ENCODE measurements at places on chromosomes 16 and 17.

DNA sequence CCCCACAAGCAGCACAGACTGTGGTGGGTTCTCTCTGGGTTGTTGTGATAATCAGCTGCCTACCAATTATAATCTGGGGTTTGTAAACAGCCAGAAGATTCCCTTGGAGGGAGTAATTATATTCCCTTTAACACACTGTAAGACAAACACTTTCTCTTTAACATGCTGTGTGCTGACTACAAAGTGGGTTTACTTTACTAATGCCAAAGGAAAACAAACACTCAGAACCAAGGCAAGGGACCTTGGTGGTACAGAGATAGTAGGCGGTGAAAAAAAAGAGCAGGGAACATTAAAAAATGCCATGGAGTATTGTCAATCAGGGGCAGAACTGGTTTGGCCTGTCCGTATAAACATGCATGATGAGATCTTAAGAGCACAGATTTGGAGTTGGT, 3.0 kb upstream of the VAT1L start:
- no peak for DNase-seq

GRCh38 chr17:19447085-19447583, 36.1 kb downstream of the RNF112 start:
- peak; percentile 31 for DNase-seq

- DNase-seq, result no peak
These were observed 50.5 kb downstream of the IKZF3 start for GRCh38 chr17:39813631-39814030.

DNA sequence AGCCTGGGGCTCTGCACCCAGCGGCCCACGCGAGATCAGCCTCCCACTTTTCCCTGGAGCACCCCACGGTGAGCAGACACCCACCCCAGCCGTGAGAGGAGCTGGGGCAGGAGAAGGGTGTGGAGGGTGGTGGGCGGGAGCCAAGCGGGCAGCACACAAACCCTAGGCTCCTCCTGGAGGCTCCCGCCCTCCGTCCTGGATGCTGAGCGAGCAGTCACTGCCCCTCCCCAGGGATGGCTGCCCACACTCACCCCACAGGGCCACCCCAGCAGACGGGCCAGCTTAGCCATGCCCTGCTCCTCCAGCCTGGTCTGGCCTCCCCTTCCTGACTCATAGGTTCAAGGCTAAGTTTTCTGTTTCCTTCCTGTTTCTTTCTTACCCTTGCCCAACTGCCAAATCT, 15.7 kb upstream of the ABCC3 start:
- no peak for DNase-seq

- no peak for DNase-seq
These were observed 114.3 kb downstream of the WWOX start for GRCh38 chr16:78213751-78214150.

DNA sequence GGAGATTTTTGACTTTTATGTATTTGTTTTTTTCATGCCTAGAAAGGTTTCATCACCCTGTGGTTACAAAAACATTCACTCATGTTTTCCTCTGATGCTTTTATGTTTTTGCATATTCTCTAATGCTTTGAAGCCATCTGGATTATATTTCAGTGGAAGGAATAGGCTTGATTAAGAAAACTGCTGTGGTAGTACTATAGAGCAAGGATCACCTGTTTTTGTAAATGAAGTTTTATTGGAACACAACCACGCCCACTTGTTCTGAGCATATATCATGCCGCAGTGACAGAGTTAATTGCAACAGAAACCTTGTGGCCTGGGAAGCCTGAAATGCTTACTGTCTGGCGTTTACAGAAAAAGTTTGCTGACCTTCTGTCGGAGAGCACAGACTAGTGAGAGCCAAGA, 11.5 kb downstream of the COX10 start:
- no peak for DNase-seq

GRCh38 chr17:61412860-61413660, 13.4 kb downstream of the TBX2 start:
- no peak for DNase-seq

DNA sequence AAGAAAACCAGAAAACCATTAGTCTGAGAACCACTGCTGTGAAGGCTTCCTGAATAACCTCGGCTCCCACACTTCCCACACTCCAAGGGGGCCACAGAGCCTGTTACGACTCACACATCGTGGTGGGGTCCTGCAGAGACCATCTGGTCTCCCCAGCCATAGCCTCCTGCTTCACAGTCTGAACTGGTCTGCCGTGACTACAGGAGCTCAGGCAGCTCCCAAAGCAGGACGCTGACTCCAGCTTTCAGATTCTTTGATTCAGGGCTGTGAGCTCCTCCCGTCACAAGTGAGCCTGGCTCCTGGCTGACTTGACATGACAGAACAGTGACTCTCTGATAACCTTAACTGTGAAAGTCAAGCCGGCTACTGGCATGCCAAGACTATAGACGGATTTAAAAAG, 37.8 kb downstream of the CYB5D2 start:
- no peak for DNase-seq

DNA sequence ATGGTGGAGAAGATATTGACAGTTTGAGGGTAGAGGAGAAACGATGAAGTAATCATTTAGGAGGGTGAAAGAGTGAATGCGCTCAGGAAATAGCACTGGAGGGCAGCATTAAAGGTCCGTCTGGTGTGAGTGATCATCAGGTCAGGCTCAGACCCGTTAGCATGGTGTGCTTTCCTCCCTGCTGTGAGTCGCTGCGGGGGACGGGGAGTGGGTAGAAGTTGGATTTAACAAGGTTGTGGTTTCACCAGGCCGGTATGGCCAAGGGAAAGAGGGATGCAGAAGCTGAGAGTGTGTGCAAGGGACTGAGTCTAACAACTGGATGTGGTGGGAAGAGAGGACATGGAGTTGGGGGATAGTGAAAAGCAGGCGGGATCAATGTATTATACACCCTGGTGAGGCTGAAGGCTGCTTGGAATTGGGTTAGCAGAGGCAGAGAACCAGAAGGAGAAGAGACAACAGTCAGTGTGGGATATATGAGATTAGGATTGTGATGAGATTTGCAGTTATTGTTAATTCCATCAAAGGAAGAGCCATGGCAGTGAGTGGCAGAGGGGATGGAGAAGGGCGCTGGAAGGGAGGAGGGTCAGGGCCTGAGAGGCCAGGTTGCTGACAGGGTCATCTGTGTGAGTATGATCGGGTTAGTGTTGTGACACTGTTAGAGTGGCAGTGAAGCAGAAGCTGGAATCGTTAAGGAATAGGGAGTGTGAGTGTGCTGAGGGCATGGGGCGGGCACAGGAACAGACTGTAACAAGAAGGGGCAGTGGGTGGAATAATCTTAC, 59.0 kb upstream of the TBX2 start:
- DNase-seq, result no peak

DNA sequence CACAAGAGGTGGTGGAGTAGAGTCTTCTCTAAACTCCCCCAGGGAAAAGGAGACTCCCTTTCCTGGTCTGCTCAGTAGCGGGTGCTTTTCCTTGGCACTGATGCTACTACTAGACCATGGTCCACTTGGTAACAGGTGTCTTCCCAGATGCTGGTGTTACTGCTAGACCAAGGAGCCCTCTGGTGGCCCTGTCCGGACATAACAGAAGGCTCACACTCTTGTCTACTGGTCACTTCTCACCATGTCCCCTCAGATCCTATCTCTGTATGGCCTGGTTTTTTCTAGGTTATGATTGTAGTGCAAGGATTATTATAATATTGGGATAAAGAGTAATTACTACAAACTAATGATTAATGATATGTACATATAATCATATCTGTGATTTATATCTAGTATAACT, 49.7 kb upstream of the ARL4D start:
- no peak for DNase-seq

DNA sequence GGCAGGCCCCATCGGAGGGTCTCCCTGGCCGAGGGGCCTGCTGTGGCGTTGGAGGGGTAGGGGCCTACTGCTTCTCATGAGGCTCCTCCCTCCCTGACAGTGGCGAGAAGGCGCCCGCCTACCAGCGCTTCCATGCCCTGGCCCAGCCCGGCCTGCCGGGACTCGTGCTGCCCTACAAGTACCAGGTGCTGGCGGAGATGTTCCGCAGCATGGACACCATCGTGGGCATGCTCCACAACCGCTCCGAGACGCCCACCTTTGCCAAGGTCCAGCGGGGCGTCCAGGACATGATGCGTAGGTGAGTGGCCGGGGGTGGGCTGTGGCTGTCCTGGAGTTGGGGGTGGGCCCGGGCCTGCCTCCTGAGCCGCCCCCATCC, 1.7 kb downstream of the CDT1 start:
- no peak for DNase-seq

DNA sequence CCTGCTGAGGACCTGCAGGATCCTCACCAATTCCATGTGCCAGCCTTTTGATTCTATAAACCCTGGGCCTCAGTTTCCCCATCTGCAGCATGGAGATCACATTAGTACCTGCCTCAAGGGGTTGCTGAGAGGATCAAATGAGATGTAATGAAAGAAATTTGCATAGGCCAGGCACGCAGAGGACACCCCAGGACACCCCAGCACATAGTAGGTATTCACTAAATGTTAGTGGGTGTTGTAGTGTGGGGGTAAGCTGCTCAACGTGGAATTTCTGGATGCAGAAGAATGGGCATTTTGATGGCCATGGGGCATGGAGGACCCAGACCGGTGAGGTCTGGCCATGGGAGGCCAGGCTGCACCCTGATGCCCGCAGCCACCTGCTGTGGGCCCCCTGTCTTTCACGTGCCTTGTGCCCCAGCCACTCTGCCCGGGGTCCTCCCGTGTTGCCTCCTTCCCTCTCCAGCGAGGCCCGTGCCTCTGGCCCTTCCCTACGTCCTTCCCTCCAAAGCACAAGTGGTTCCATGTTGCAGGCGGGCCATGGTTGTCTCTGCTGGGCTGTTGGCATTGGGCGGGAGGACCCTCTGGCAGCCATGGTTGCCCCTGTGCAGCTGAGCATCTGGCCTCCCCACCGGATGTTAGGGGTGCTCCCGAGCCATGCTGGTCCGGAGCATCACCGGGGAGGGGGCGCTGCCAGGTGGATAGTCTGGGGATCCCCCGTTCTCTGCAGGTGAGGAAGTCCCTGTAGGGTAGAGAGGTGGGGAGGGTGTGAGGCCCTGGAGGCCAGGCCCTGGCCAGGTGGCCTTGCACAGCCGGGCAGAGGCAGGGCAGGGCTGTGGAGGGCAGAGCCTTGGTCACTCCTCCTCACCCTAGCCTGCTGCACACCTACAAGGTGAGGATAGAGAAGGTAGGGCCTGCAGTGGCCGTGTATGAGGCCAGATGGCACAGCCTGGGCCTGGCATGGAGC, 8.6 kb downstream of the MAP2K3 start:
- DNase-seq, result no peak

GRCh38 chr16:19666477-19666876, 51.5 kb downstream of the KNOP1 start:
- peak; percentile 37 for DNase-seq

GRCh38 chr16:12020009-12020408, 43.5 kb downstream of the SNX29 start:
- DNase-seq, result no peak

DNA sequence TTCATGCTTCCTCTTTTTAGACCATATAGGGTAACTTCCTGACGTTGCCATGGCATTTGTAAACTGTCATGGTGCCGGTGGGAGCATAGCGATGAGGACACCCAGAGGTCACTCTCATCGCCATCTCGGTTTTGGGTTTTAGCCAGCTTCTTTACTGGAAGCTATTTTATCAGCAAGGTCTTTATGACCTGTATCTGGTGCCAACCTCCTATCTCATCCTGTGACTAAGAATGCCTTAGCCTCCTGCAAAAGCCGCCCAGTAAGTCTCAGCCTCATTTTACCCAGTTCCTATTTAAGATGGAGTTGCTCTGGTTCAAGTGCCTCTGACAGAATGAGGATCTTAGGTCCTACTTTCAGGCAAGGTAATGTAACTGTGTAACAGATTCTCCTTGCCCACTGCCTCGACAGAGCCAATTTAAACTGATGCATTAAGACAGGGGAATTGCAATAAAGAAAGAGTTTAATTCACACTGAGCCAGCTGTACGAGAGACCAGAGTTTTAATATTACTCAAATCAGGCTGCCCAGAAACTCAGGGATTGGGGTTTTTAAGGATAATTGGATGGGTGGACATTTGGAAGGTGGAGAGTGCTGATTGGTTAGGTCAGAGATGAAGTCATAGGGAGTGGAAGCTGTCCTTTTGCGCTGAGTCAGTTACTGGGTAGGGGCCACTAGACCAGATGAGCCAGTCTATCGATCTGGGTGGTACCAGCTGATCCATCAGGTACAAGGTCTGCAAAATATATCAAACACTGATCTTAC, 59.9 kb upstream of the ATF7IP2 start:
- DNase-seq, result no peak

DNA sequence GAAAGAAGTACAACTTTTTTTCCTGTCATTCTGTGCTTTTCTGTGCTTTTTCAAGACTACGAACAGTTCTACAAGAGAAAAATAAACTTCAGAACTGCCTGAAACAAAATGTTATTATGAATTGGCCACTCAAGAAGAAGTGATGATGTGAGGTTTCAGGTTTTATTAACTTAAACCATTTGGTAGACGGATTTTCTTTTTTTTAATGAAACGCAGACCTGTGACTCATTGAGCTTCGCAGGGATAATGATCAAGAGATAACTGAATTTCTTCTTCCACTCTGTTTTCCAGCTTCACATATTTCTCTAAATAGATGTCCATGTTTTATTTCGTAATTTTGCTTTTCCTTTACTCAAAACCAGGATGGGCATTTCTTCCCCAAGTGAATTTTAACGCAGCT, 32.7 kb downstream of the AIPL1 start:
- no peak for DNase-seq

DNA sequence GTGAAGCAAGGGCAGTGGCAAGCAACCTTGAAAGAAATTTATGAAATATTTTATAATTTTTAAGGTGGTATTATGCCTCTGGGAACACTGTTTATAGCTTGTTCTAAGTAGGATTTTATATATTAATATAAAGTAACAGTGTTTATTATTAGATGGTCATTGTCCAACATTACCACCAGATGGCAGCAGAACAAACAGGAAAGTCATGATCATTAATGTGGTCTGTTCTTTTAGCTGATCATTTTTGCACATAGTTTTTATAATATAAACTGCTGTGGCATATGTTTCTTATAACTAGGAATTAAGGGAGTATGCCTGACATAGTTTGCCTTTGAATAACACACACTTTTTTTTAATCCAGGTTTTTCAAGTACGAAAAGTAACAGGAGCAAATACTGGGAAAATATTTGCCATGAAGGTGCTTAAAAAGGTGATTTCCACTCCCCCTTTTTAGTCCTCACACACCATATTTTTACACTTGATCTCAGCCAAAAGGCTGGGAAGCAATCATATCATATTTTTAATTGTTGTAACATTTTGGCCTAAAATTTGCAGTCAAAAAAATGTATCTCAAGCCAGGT, 21.4 kb downstream of the RPS6KB1 start:
- DNase-seq, result no peak

- no peak for DNase-seq
These were observed 51.4 kb upstream of the ARHGAP44 start for GRCh38 chr17:12737740-12738469.

GRCh38 chr16:55179852-55180585, 144.0 kb upstream of the IRX6 start:
- DNase-seq, result no peak
